CD4-positive, alpha-beta T cell treated with Interleukin-6 at 100 ng/mL for 8 hours (primary cell): ENCODE measurements at places on chromosomes 2 and 18.

DNA sequence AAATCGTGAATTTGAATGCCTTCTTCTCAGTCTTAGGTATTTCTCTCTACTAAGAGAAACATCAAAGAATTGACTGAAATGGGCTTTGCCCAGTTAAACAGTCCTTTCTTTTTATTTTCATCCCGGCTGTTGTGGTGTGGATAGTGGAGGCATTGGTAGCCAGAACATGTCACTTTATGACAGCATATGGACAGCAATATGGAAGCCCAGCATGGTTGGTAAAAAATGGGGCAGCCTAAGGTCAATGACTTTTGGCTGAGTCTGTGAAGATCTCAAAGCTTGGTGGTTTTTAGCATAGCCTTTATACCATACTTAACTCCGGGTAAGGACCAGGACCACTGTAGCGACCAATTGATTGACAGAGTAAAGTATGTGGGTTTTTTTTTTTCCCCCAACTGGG is 3.2 kb downstream of the CERS6 start:
- DNase-seq, result no peak

DNA sequence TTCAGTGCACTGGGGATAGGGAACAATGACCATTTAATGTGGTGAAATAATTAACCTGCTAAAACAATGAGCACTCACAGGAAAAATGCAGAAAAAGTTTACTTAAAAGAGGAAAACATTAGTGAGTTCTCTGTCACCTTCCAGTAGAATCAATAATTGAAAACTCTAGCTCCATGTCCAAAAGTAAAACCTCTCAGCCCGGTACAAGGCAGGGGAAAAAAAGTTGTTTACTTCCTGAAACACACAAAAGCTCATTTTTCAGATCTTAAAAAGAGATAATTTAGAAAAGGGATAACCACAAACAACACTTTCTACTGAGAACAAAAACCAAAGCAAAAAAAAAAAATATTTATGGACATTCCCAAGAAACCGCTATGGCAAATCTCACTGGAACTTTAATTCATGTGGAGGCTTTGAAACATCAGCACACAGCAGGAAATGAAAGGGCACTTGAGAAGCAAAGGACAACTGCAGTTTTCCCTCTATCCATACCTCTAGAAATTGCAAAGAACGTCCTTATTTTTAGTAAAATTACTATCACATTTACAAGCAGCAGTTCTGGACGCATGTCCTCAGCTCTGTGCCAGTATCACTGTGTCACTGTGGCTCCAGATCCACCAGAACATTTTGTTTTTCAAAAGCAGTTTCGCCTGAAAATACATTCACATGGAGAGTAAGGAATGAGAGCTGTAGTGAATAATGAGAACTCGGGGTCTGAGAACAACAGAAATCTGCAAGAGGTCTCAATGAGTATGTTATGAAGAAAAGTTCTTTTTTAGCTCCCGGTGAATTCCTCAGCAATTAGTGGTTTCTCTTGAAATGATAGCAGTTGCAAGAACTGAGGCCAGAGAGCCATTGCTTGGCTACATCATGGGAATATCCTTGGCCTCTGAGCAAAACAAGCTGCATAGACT is 44.7 kb upstream of the DNAH7 start:
- no peak for DNase-seq

DNA sequence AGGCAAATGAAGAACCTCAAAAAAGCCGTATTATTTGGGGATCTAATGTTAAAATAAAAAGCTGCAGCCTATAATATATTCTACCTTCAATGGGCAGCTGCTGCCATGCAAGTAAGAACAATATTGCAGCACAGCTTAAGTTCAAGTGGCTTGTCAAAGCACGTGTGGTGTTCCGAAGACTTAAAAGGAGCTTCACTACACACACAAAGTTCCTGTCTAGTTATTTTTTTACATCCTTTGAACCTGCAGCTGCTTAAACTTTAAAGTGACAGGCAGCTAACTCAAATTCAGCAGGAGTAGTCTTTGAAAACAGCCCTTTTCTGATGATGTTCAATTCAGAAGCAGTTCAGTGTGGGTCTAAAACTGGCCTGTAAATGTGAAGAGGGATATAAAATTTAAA is 85.8 kb upstream of the XIRP2 start:
- peak; percentile 6 for DNase-seq

DNA sequence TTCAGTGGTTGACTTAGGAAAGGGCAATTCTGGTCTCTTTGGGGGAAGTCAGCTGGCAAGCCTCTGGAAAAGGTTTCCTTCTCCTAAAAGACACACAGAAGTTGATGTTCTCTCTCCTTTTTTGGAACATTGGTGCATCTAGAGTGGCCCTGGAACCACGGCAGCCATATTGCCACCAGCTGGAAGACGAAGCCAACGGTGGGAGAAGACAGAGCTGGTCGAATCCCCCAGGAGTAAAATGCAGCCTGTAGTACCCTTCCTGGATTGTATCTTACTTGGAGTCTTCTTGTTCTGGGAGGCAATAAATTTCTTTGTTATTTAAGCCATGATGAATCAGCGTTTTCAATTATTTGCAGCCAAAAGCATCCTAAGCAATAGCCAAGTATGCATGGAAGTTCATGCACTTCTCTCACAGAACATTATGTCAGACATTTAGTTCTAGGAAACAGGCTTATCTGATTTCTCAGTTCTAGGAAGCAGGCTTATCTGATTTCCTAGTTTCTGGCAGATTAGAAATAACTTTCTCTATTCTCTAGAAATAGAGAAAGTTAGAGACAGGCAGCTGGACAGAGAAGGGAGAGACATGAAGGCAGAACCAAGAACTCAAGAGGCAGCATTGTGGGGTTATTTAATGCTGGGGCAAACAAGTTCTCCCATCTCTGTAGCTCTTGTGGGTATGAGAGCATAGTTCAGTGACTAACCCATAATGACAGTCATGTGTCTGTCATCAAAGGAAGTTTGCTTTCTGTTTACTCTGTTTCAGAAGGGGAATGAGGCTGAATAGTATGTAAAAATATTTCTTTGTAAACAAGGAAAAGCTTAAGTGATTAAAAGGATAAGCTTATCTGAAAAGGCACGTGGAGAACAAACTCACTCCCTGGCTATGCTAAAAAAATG is 40.5 kb upstream of the NABP1 start:
- peak; percentile 50 for DNase-seq

GRCh38 chr2:120344214-120344975 is 1.5 kb upstream of the INHBB start:
- no peak for DNase-seq

DNA sequence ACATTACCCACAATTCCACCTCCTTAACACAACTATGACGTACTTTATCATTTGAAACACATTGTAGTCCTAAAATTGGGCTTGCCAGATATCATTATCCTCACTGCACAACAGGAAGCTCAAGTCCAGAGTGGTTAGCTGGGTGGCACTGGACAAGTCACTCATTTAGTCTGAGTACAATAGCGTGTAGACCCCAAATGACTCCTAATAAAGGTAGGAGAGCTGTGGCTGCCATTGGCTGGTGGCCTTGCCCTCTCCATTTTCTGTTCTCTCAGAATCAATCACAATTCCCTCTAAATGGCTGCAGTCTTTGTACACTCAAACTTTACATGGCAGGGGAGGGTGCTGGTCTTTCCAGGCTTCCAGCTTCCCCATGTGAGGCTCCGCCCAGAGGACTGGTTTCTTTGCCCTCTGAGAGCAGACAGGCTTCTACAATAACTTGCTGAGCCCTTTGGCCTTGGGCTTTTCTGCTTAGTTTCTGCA is 11.7 kb downstream of the PSTPIP2 start:
- DNase-seq, result no peak

DNA sequence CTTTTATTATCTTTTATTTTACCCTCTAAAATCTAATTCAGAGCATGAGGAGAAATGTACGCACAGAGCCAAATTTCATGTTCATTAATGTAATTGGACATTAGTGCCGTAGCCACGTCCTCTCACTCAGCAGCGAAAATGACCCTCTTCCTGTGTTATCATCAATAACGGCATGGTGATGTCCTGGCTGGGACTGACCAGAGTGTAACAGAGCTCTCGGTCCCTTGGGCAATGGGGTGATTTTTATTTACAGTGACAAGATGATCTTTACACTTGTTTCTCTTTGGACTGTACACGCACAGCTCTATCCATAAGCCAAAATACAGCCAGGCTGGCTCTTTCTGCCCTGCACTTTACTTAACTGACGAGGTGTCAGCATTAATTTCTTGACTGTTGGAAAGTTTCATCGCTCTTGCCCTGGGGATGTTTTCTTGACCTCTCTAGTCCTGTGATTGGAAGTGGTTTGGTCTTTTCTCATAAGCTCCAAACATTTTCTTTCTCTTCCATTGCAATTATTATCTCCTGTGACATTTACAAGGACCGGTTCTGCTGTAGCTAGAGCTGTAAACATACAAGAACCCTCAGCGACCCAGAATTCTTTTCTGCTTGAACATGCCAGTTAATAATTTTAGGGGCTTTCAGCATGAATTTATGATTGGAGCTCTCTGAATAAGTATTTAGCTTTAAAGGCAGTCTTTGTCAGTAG is 308.0 kb upstream of the PIK3C3 start:
- no peak for DNase-seq

GRCh38 chr18:34314847-34315246 is 90.1 kb upstream of the NOL4 start:
- no peak for DNase-seq

- DNase-seq, result no peak
Measured at GRCh38 chr2:26438526-26438925, 36.8 kb downstream of the DRC1 start.

GRCh38 chr2:234548695-234549420 is 52.0 kb upstream of the ARL4C start:
- no peak for DNase-seq

GRCh38 chr2:23627236-23628009 is 242.4 kb downstream of the KLHL29 start:
- DNase-seq, result no peak

GRCh38 chr2:108993095-108993937 is 4.3 kb upstream of the EDAR start:
- DNase-seq, result no peak

- DNase-seq, result no peak
Measured at GRCh38 chr2:185188656-185189055, 549.9 kb upstream of the FSIP2 start.

GRCh38 chr2:131153529-131153928 is 48.4 kb downstream of the PLEKHB2 start:
- DNase-seq, result no peak

- no peak for DNase-seq
Measured at GRCh38 chr18:63040788-63041410, 278.7 kb downstream of the BCL2 start.

DNA sequence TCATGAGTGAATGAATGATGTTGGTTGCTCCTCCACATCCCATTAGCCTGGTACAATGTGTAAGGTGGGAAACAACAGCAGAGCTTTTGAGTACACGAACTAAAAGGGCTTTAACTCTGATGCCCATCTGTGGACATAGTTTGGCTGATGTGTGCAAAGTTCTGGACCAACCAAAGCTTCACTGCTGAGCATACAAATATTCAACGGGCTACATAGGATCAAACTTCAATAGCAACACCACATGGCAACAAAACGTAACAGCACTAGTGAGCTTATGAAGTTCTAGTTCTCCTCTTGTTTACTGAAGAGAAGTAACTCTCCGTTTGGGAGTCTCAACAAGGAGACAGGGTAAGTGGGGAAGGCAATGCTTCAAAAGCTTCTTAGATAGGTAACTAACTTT is 20.4 kb downstream of the STAM2 start:
- DNase-seq, result no peak

DNA sequence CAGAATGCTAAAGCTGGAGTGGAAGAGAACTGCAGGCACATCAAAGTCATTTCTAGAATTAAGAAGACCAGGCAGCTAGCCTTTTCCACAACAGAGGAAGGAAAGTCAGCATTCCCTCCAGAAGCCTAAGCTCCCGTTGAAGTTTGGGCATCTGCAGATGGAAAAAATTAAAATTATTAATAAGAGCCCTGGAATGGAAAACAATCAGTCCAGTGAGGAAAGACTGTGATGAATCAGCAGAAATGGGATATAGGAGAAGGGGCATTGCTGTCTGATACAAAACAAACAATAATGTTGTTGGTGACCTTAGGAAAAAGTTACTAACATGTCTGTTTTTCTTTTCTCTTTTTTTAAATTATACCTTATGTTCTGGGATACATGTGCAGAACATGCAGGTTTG is 450.7 kb upstream of the SLC14A2 start:
- DNase-seq, result no peak
